Nephron progenitor cell (in vitro differentiated cells): ENCODE measurements at places on chromosomes 2 and 18.
A peak's percentile ranks its signal among the peaks of the same experiment; 100 is the strongest.

DNA sequence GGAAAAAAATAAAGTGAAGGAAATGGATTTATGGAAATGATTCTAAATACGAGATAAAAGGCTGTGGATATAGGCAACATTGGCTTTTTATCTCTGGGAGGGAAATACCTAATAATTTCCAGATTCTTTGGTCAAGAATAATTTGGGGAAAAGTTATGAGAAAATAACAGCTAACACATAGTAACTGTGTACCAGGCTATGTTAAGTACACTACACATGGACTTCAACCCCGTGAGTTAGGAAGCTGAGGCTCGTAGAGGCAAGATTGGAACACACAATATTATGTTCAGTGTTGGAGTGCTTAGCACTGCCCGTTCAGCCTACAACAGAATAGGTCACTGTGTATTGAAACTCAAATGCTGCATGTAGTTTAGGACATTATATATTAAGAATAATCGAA is 34.3 kb upstream of the GPD2 start:
- no peak for DNase-seq

- no peak for DNase-seq
Observed at GRCh38 chr18:74951165-74951760, 257.7 kb downstream of the PTGR3 start.

GRCh38 chr2:3588084-3588483 is 6.8 kb upstream of the COLEC11 start:
- no peak for DNase-seq

- DNase-seq: no peak
Observed at GRCh38 chr18:31579375-31579774, 12.3 kb upstream of the TTR start.

GRCh38 chr2:207334624-207335371 is 169.1 kb upstream of the KLF7 start:
- DNase-seq: peak; percentile 25

DNA sequence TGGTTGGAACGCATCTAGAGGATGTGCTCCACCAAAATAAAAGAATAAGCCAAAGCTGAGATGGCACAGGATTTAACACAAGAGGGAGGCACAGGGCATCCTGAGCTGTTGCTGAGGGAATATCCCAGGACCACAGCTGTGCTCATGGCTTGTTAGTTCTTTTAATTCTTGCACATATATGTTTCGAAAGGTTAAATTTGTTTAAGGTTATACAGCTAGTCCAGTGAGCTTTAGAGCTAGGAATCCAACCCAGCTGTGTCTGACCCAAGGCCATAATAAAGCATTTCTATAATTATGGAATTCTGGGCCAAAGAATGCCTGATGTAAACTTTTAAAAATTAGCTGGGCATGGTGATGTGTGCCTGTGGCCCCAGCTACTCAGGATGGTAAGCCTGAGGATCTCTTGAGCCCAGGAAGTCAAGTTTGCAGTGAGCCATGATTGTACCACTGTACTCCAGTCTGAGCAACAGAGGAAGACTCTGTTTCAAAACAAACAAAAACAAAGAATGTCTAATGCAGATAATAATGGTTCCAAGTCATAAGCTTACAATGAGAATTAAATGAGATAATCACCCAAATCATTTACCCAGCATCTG is 66.4 kb upstream of the CCBE1 start:
- DNase-seq: no peak

DNA sequence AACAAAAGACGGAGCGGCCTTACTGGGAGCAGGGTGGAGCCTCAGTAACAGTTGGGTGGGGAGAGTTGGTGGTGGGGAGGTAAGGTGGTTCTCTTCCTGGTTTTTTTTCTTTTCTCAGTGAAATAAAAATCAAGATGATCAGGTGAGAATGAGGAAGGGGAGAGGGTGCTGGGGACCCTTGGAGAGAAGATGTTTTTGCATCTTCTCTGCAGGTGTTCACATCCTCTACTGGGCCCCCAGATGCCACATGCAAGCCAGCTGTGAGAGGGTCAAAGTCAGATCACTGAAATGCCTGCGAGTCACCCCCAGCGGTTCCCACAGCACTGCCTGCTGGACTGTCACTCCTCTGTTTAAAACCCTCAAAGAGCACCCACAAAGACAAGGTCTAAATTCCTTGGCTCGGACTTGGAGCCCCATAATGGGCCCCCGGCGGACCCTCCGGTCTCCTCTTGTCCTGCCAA is 69.8 kb upstream of the FHL2 start:
- DNase-seq: no peak

GRCh38 chr18:62524440-62525200 is 1.8 kb downstream of the ZCCHC2 start:
- DNase-seq: peak; percentile 71

- DNase-seq: no peak
Observed at GRCh38 chr2:140600116-140600515, 1530.7 kb downstream of the LRP1B start.

DNA sequence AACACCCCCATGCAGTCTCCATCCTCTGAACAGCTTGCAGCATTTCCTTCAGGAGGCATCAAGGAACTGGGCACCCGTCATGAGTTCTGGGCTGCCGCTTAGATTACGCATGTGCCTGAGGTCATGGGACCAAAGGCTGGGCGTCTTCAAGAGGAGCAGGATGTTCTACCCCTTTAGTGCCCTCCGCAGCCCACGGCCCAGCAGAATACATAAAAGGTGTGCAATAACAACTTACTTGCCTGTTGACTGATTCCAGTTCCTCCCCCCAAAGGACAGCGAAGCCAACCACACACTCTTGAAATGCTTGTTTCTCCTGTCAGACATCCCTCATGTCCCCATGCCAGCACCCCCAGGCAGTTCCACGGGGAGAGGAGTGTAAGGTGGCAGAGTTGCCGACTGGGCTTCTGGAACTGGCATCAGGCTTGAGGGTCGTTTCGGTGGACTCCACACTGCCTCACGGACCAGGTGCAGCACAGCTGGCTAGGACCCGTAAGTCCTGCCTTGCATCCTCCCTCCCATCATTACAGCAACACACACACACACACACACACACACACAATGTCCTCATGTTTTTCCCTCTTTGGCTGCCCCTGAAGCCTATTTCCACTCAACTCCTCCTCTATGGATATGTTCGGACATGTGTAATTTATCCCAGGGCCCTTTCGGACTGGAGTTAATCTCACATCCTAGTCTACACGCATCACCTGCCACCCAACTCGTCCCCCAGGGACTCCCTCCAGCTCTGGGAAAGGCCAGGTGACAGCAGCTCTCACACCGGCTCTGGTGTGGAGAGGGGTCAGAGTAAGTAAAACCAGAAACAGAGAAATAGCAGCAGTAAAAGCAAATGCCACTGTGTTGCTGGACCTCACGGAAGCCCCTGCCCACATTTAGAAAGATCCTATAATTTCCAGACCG is 200.7 kb downstream of the BCL11A start:
- DNase-seq: no peak

GRCh38 chr2:62089658-62090057 is 106.3 kb upstream of the B3GNT2 start:
- no peak for DNase-seq

DNA sequence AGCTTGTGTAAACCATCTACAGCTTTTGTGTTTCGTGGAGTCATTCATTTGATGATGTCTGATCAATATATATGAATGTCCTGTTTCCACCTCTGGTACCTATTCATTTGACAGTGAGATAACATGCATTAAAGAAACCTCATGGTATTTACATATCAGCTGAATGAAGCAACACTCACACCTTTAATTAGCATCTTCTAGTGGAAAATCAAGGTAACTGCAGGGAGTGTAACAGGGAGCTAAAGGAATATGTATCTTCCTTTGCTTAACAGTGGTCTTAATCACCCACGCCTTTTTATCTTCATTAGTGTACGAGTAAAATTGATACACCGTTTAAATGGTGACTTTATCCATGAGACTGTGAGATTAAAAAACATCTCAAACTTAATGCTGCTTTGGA is 15.6 kb downstream of the SLC39A10 start:
- DNase-seq: no peak

DNA sequence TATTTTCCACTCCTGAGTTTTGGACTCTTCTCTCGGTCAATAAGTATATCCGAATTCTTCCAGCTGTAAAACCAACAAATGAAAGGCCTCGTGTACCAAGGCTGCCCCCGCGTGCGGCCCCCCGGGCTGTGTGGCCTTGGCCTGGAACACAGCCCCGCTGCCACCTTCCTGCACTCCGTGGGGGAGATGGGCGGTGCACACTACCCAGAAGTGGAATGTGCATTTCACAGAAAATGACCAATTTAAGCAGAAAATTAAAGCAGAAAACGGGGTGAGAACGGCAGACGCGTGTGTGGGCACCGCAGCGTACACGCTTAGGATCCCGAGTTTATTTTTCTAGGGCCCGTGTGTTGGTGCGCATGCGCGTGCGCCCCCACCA is 34.4 kb upstream of the ZNF516 start:
- no peak for DNase-seq

DNA sequence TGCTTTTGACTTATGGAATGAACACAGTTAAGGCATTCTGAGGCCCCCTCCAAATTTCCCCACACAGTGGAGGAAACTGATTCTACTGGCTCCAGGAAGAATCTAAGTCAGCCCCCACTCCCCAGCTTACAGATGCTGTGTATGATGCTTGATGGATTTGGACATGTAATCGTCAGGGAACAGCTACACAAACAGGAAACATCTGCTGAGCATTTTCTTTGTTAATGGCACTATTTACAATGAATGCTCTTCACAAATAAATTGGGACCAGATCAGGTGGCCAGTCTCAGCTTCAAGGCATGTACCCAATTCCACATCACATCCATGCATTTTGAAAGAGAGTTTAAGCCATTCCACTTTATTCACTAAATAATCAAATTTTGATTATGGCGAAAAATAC is 562.3 kb downstream of the SOX11 start:
- no peak for DNase-seq

DNA sequence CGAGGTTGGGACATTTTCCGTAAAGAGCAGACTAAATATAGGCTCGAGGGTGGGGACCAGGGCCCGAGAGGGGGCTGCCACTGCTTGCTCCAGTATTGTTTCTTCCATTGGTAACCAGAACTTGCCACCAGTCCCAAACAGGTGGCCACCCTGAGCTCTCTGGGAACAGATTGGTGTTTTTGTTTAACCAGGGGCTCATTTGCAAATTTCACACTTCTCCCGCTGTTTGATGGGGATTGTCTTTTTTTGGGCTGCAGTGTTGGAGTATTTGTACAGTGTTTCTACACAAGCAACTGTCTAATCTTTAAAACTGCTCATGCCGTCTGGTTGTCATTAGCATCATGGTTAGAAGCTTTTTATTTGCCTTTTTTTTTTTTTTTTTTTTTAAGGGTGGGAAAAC is 8.5 kb downstream of the AGAP1 start:
- DNase-seq: no peak

DNA sequence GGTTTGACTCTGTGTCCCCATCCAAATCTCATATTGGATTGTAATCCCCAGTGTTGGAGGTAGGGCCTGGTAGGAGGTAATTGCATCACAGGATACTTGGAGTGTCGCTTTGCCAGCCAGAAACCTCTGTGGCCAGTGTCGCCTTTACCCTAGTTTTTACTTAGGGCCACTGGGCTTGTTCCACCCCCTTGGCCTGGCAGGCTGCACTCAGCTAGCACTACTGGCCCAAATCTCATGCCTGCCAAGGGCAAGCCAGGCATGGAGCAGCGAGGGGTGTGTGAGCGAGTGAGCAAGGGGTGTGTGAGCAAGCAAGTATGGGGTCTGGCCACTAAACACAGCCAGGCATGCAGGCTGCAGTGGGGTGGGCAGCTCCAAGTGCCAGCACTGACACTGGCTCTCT is 178.7 kb upstream of the MGAT5 start:
- DNase-seq: no peak

- DNase-seq: no peak
Observed at GRCh38 chr2:160180172-160180571, 19.9 kb downstream of the ITGB6 start.

- DNase-seq: peak; percentile 38
Observed at GRCh38 chr2:96927405-96928171, 57.7 kb upstream of the SEMA4C start.

DNA sequence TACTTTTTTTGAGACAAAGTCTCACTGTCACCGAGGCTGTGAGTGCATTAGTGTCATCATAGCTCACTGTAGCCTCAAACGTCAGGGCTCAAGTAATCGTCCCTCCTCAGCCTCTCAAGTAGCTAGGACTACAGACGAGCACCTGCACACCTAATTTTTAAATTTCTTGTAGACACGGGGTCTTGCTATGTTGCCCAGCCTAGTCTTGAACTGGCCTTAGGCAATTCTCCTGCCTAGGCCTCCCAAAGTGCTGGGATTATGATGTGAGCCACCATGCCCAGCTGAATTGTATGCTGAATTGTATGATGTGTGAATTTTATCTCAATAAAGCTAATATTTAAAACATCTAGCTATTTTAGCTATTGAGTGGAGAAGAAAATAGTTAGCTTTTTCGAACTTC is 18.9 kb downstream of the CAB39 start:
- DNase-seq: no peak

- DNase-seq: no peak
Observed at GRCh38 chr2:190334479-190335224, 8.7 kb upstream of the INPP1 start.

DNA sequence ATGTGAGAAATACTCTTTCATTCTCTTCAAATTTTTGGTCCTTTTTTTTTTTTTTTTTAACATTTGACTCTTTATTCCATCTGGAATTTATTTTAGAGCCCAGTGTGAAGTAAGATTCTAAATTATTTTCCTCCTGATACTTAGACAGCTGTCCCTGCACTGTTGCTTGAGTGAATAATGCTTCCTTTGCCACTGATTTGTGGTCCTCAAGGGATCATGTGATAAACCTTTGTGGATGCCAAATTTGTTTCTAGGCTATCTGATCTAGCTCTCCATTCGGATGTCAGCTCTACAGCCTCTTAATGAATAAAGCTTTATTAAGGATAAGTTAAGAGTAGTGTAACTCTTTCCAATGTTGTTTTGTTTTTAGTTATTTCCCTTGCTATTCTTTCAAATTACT is 142.3 kb downstream of the SMAD7 start:
- DNase-seq: no peak

GRCh38 chr18:76980663-76981395 is 151.8 kb downstream of the MBP start:
- no peak for DNase-seq

DNA sequence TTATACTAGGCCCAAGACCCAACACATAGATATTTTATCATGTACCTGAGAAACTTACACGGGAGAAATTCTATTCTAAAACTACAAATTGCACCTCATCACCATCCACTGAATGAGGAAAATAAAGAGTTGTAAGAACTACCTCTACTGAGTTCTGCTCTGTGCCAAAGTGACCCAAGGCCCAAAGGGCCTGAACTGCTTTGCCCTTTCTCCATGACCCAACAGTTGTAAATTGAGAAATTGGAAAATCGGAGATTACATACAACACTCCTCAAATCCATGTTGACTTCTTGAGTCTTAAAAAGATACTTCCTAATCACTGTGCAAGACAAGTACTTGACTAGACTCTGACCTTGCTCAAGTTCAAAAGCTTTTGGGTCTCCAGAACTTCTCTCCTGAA is 8.8 kb downstream of the NR4A2 start:
- DNase-seq: no peak

DNA sequence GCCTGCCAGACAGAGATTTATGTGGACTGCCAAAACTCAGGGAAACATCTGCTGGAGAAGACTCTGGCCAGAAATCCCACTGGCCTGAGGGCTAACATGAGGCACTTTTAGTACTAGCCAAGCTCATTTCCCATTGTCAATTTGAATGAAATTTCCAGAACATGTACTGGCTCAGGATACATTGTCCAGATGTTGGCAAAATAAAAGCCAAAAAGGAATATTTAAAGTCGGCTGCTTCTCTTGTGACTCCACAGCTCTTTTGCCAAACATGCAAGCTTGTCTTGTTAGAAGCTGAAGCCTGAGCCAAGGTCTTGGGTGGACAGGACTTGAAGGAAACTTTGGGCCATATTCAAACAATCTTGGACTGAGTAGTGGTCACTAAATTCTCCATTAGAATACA is 215.5 kb downstream of the NCKAP5 start:
- DNase-seq: no peak

GRCh38 chr2:188787021-188787657 is 187.0 kb upstream of the COL3A1 start:
- DNase-seq: no peak
